NCI-H1092 (cell line): ENCODE measurements at places on chromosomes 12 and 14.

DNA sequence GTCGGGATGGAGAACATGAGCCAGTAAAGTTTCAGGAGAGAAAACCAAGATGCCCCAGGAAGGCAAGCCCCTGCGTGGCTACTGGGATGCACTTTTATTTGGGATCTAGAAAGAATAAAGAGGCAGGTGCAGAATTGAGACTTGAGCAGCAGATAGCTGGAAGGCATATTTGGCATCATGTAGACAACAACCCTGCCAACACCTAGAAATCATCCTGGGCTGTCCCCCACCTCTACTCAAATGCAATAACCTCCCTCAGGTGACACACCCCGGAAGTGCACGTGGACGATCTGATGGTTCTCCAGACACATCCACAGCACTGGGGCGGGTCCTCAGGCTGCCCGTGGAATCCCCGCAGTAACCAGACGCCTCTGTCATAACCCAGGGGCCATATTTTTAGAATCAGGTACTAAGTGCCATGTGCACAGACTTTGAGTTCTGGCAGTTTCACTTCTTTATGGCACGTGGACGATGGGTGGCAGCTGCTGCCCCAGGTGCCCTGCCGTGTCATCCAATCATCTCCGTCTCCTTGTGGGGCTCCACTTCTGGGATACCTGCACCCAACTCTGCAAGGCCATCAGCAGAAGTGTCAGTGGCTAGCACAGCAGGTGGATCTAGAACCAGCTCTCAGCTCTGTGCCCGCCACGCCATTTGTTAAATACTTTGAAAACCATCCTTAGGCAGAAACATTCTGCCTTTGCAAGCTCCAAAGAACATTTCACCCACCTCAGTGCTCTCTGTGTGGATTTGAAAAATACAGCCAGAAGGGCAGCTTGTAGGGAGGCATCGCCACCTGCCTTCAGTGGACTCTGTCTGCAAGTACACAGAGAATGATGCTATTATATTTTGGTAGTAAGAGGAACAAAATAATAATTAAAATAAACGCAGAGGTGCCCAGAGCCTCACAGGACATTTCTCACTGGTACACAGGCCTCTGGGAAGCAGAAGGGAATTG is 771.7 kb upstream of the TMEM132C start:
- DNase-seq = no peak

GRCh38 chr14:20970647-20970982 is 15.3 kb downstream of the RNASE2 start:
- no peak for DNase-seq

DNA sequence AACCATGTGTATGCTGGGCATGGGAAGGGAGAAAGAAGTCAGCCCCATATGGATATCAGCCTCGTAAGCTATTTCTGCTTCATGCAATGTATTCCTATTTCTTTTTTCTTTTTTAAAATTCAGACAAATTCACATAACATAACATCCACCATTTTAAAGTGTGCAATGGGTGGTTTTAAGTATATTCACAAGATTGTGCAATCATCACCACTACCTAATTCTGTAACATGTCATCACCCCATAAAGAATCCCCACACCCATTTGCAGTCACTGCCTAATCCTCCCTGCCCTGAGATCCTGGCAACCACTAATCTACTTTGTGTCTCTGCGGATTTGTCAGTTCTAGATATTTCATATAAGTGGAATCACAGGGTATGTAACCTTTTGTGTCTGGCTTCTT is 9.5 kb downstream of the POMT2 start:
- no peak for DNase-seq

GRCh38 chr12:678747-679712 is 15.8 kb upstream of the NINJ2 start:
- DNase-seq = no peak

DNA sequence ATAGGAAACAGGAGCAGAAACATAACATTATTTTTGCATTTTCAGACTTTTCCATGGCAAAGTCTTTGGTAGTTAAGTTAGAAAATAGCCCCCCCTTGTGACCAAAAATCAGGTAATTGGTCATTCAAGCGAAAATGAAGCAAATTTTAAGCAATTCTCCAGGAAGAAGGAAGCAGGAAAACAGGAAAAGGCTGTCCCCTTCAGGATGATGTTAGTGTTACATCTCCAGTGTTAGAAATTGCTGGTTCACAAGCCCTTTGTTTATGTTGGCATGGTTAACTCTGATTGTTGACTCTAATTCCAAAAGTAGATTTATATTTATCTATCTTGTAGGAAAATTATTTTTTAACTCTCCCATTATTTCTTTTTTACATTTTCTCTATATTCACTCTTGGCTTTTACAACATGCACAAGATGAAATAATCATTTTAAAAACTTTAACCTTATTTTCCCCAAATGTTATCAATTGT is 18.8 kb upstream of the GAS2L3 start:
- peak; percentile 55 for DNase-seq

DNA sequence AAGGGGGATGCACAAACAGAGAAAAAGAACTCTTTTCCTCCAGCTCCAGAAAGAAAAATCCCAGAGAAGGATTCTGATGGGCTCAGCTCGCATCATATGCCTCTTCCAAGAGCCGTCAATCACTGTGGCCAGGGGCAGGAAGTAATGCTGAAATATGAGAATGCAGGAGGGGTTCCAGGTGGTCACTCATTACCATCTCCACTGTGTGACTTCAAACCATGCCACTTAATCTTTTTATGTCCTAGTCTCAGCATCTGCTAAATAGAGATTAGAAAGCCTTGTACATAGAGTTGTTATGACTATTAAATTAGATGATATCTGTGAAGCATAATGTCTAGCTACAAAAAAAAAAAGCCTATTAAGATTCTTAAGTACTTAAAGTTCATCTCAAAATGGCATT is 65.6 kb upstream of the FICD start:
- DNase-seq = no peak

GRCh38 chr14:99327458-99328250 is 55.7 kb upstream of the BCL11B start:
- no peak for DNase-seq

DNA sequence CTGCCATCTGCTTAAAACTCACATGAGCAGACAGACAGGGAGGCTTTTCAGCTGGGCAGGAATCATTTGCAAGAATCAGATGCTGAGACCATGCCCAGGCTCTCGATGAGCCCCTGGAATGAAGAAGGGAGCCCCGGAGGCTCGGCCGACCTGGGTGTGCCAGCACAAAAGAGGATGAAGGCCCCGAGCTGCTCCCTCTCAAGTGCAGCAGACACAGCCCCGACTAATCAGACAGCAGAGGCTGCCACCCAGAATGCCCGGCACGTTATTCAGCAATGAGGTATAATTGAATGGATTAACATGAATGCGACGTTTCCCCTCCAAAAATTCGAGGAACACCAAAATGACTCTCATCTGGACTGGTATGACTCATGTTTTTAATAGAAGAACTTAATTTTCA is 58.9 kb downstream of the BCL11B start:
- no peak for DNase-seq

DNA sequence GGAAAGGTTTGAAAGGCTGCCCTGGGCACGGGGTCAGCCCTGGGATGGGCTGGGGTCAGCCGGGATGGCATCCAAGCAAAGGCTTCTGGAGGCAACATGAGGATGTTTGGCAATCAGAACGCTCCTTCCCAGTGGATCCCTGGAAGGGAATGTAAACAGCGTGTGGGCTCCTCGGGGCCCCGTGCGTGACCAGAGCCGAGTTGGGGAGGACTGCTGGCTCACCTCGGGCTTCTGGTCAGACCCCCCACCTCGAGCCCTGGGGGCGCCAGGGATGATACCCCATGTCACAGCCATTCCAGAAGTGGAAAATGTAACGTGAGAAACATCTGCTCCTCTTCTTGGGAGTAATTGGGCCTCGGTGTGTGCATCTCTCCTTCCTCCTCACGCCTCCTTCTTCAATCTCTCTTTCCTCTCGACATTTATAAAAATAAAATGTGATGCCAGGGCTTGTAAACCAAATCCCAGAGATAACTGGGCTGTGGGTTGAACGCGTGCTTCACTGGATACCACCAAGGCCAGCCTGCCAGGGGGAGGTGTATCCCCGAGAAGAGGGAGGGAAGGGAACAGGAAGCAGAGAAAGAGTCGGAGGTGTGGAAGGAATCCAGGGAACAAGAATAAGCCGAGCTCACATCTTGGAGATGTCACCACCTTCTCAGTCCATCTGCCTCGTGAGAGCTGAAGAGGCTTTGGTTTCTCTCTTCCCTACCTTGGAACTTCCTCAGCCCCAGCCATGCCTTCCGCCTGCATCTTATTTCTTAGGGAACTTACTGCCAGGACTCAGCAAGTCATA is 144.8 kb downstream of the NUAK1 start:
- no peak for DNase-seq

- DNase-seq = no peak
Measured at GRCh38 chr12:65156366-65156841, 13.0 kb upstream of the LEMD3 start.

- DNase-seq = no peak
Measured at GRCh38 chr12:29769162-29769858, 14.4 kb downstream of the TMTC1 start.

DNA sequence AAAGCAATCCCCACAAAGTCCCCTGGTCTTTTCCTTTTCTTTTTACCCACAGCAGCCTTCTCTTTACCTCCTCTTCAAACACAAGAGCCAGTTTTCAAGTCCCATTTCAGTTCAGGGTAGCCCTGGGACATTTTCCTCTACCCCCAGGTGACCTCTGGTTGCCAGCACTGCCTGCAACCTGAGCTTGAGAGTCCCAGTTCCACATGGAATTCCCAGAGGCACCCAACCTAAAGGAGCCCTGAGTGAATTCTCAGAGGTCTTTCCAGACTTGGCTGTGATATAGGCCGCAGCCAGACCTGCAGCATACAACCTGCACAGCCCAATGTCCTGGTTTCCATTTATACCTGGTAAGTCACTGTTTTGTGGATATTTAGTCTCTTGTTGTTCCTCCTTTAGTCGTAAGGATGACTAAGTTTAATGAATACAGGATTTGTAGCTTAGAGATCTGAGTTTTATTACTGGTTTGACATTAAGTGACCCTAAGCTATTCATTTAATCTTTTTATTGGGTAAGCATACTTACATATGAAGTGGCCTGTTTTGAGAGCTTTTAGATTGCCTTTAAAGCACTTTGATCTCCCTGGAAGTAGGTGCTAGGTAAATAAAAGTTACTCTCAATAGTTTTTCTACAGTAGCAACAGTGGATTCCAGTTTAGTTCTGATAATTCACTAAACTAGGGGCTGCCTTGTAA is 159.8 kb downstream of the TGFB3 start:
- DNase-seq = no peak

DNA sequence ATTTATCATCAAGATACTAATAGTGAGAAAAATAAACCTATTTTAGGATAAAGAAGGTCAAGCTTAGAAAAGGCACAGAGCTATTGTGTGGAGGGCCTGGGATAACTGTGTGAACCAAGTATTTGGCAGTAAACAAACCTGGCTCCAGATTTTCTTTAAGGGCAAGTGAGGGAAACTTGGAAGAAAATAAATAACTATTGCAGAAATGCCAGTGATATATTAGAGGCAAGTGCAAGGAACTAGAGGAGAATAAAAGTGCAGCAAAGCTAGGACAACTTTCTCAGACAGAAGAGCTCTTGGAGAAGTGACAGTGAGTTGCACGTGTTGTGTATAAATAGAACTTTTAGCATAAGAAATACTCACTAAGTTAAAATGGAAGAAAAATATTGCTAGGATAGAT is 83.7 kb downstream of the PRKD1 start:
- DNase-seq = no peak

GRCh38 chr12:9642606-9643265 is 26.8 kb upstream of the CLEC2D start:
- DNase-seq = no peak

- no peak for DNase-seq
Measured at GRCh38 chr12:110930348-110931314, 10.3 kb upstream of the MYL2 start.

DNA sequence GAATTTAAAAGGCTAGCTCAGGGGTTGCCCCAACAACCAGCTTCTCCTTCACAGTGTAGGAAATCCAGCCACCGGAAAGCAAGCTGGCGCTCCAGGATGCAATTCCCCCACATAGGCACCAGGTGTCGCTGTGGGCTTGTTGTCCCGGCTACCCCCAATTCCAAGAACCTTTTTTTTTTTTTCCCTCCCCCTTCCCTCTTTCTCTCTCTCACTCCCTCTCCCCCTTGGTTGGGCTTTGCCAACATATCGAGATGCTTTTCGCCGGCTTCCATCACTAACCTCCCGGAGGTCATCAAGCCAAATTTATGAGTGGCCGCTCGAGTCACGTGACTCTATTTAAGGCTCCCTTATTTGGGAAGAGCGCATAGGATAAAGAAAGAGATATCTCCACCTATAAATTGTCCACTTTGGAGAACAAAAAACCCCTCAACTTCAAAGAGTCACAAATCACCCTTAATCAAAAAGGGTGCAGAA is at the start of gene HOXC5:
Gene HOXC5, plus strand, starts transcription at position 424 of the 474 bp plus-strand sequence. CDS start 73 bp downstream, outside the sequence.
- peak; percentile 85 for DNase-seq

GRCh38 chr12:130838284-130838950 is 633 bp downstream of the STX2 start:
- DNase-seq = peak; percentile 15

GRCh38 chr14:100828031-100828769 is 2.3 kb downstream of the MEG3 start:
- no peak for DNase-seq

DNA sequence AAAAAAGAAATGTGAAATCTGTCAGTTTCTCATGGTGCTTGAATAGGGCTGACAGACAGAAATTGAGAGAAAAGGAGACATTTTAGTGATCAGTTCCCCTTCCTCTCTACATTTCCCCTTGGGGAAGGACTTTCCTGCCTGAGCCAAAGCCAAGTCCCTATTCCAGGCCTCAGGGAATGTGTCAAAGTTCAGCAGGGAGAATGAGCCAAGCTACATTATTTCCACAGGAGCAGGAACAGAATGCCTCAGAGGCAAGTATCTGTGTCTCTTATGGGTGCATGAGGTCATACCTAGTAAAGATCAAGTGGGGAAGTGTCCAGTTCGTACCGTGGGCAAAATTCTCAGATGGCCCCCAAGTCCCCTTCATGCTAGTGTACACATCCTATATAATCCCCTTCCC is 68.6 kb downstream of the IQSEC3 start:
- DNase-seq = no peak

- DNase-seq = no peak
Measured at GRCh38 chr12:2397356-2398045, 344.7 kb downstream of the CACNA1C start.

DNA sequence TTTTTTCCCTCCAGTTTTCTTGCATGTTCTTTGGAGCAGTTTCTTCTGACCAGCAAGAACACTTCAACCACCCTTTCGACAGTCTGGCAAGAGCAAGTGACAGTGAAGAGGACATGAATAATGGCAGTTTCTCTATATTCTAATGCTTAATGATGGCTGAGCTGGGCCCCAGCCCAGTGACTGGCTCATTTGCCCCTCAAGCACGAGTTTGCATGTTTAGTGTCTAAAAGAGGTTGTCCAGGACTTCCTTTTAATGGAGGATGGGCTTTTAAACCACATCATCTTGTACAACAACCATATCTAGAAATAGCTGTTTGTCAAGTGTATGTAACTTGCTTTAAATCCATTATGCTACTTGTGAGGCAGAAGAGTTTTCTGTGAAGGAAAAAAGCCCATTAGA is 28.4 kb downstream of the RAD9B start:
- no peak for DNase-seq
